LNCaP clone FGC (cell line): ENCODE measurements at places on chromosomes 7 and 10.

DNA sequence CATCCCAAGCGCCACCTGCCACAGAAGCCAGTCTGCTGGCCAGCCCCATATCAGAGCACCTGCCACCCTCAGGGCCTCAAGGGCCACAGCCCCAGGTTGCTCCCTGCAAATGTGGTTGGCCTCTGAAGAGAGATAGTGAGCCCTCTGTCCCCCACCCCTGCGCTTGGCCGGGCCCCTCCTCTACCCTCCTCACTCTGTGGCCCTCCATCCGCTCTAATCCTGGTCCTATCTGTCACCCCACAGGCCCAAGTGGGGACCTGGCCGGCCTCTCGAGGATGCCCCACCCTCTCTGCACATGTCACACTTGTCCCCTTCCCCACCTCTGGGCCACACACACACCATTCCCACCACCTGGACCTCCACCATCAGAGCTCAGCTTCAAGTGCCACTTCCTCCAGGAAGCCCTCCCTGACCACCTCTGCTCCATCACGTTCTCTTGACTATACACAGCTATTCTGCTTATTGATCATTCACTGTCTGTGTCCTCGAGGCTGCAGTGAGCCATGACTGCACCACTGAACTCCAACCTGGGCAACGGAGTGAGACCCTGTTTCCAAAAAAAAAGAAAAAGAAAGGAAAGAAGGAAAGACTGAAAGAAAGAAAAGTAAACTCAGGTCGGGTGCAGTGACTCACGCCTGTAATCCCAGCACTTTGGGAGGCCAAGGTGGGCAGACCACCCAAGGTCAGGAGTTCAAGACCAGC is 42.4 kb downstream of the TNRC18 start:
- DNase-seq, result no peak

DNA sequence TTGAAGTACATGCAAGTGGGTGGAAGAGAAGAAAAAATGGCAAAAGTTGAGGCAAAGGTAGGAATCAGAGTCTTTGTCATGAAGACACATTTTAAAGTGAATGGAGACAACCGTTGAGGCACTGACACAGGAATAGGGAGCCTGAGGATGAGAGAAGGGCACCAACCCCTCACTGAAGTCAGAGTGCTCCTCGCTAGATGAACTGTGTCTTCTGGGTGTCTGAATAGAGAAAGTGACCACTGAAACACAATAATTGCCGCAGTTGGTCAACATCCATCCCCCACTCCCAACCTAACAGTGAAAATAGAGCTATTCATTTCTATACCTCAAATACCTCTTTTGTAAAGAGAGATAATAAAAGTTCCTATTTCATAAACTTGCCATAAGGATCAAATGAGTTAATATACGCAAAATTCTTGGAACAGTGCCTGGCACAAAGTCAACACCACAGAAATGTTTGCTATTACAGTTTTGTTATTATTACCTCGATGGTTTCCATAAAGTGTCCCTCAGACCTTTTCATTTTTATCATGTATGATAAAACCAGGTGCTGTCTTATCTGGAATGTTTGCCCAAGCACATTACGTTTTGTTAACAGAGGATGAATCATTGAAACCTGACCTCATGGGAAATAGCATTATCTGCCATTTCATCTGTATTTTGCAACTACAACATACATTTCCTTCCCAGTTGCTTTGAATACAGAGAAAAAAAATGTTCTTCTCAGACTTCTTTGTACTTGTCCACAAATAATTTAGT is 61.8 kb upstream of the SP4 start:
- peak; percentile 83 for DNase-seq

DNA sequence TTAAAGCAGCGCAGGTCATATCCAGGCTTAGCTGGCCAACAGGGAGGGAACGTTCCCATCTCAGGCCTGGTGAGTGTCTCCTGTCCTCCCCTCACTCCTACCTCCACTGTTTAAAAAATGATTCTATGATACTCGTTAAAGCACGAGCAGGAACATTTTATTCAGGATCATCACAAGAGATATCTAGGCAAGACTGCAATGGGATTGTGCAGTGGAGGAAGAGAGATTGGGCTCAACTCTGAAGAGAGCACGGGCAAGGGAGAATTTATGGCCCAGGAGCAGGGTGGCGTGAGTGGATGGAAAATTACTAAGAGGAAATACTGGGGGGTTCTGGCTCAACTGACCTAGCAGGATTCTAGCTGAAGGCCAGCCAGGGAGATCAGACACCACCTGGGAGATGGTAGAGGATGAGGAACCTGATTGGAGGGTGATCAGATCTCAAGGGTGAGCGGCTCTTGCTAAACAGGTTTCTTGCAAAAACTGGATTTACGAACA is 9.0 kb upstream of the HSPB1 start:
- peak; percentile 92 for DNase-seq

- no peak for DNase-seq
Observed at GRCh38 chr7:135929249-135929648, 47.9 kb downstream of the MTPN start.

DNA sequence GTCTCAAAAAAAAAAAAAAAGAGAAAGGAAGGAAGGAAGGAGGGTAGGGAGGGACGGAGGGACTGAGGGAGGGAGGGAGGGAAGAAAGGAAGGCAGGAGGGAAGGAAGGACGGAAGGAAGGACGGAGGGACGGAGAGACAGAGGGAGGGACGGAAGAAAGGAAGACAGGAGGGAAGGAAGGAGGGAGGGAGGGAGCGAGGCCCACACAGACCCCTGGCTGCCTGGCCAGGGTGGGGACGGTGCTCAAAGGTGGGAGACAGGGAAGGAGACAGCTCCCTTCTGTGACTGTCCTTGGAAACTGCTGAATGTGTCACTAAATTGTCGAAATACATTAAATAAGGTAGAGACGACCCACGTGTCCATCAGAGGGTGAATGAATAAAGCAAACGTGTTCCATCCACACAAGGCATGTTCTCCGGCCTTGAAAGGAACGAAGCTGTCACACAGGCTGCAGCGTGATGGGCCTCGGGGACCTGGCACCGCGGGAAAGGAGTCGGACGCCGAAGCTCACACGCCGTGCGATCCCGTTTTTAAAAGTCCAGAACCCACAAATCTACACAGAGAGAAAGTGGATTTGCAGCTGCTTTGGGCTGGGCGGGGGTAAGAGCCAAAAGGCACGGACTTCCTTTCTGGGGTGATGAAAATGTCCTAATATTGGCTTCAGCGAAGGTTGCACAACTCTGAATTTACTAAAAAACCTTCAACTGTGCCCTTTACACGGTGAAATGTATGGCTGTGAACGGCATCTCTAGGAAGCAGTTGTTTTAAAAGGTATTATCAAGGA is 23.3 kb downstream of the ADAP1 start:
- no peak for DNase-seq

GRCh38 chr7:32591938-32592337 is 96.6 kb downstream of the AVL9 start:
- no peak for DNase-seq

DNA sequence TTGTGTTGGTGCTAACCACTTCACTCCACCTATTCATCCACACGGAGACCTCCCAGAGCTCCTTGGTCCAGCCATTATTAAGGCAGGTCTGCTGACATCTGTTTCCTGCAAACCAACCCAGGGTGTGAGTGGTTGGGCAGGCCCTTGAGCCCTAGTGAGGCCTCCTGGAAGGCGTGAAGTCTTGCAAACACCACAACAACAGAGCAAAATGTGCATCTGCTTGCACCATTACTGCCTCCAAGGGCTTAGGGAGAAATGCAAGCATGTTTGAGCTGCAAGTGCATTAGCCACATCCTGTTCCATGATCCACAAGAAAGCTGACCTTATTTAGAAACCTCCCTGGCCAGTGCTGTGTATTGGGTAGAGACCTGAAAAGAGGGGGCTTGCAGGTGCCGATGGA is 325.5 kb downstream of the GRID1 start:
- DNase-seq, result no peak

DNA sequence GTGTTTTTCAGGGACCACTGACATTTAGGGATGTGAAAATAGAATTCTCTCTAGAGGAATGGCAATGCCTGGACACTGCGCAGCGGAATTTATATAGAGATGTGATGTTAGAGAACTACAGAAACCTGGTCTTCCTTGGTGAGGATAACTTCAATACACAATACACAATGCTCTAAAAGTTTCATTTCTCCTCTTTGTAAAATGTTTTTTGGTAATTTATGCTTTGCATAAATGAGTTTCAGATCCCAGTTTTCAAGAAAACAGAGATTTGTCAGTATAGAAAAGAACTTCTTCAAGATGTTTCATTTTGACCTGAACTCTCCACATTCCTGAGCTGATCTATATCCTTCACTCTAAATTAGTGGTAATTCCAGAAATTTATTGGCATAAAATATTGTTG is 14.2 kb downstream of the ZNF92 start:
- DNase-seq, result no peak

GRCh38 chr10:33223326-33224000 is 111.0 kb downstream of the NRP1 start:
- DNase-seq, result no peak

DNA sequence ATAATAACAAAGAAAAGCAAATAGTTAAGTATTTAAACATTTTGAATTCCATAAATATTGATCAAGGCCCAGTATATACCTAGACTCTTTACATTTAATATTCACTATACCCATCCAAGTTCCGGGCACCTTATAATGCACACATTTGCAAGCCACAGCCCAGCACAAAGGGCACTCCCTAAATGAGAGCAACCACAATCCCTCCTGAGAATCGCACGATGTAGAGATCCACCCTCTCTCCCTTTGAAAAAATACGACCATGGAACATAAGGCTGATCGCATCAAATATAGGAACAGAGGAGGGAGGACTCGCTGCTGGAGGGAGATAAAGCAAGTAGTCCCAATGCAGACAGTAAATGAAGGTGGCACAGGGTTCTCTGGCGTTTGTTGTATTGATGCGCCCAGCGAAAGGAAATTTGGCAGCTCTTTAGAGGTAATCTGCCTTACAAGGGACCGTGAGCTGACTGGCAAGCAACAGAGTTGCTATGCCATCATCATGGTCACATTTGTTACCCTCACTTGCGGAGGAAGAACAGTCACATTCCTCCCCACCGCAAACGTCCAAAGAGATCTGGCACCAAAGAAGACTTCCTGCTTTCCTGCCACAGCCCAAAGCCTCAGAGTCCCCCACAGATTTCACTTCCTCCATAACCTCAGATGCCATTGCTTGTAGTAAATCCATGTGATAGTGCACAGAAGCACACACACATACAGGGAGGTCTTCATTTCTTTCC is 16.1 kb upstream of the TAS2R40 start:
- no peak for DNase-seq

DNA sequence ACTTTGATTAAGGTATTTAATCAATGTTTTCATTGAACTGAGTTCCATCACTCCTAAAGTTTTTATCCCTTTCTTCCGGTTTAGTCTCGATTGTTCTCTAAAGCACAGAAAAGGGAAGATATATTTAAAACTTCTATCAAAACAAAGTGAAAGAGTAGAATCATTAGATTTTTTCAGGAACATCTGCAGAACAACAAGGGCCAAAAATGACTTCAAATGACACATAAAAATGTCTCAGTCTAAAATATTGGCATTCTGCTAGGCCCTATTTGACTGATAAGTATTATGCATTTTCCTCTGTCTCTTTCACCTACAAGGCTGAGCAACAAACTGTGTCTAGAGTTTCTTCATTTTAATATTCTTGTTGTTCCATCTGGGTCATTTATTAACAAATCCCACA is 899.5 kb upstream of the LRRTM3 start:
- DNase-seq, result no peak

DNA sequence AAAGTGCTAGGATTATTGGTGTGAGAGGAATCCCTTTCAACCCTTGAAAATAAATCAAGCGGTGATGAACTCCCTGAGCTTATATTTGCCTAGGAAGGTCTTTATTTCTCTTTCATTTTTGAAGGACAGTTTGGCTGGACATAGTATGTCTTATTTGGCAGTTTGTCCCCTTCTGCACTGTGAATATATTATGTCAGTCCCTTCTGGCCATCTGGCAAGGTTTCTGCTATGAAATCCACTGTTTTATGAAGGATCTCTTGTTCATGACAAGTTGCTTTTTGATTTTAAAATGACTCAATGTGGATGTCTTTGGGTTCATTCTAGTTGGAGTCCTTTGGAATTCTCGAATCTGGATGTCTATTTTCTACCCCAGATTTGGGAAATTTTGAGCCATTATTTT is 21.7 kb upstream of the MCM10 start:
- no peak for DNase-seq

DNA sequence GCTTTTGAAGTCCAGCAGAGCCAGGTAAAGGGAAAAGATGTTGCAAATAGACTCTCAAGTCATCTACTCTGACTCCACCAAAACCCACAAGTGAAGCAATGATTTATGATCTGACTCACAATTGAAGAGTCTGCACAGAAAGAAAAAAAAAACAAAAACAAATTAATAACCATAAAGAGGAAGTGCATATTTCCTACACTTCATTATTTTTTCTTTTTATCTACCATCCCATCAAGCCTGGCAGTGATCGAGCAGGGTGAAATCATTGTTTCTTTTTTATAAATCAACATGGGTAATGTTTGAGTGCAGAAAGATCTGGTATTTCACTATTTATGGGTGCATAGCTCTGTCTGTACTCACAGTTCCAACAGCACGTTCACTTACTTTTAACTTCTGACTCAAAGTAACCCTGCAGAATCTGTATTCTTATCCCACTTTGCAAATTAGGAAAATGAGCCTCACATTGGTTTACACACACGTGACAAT is 829.0 kb downstream of the TNS3 start:
- DNase-seq, result no peak

GRCh38 chr7:155787171-155787851 is 25.0 kb downstream of the SHH start:
- DNase-seq, result no peak

DNA sequence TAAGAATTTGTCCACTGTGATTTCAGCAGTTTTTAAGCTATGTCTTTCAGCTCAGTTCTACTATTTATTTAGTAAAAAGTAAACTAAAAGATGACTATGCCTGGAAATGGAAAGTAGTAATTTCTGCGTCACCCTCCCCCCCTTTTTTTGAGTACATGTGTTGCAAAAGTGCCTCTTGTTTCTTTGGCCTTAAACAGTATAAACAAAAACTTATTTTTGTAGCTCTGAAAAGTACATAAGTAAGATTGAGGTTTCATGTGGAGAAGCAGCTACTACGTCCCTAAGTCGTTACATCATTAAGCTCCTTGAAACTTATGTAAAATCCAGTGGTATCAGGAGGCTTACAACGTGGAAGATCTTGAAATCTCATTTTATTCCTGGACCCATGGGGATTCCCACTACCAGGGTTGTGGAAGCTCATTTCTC is 46.3 kb upstream of the HBP1 start:
- DNase-seq, result no peak

DNA sequence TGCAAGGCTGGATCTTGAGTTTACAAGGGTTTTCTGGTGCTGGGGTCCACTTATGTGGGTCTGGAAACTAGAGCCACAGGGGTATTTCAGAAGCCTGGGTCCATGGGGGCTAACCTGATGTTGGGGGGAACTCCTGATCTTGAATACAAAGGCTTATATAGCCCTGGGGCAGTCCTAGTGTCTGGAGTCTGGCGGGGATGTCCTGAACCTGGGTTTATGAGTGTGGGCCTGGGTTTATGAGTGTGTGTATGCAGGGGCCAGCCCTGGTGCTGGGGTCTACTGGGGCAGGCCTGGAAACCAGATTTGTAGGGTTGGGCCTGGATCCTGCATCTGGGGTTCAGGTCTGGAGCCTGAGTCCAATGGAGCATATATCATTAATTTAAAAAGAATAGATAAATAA is 146.5 kb upstream of the C1GALT1 start:
- DNase-seq, result no peak

- no peak for DNase-seq
Observed at GRCh38 chr10:33950206-33950605, 615.7 kb upstream of the NRP1 start.
